ENCODE measurements at places on chromosomes 12 and 14.

DNA sequence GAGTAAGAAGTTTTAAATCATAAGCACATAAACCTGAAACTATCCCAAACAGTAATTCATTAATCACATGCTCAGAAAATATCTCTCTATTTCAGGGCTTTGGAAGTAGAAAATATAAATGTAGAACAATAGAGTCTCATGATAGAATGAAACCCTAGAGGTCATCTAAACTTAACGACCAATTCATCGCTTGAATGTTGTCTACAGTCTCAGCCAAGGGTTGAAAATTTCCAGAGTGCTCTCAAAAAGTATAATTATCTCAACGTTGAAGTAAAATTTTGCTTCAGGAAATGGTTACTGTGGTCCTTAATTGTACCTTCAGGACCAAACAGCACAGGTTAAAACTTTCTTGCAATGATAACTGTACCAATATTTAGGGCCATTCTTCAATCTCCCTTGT lies 1053.6 kb upstream of the SEL1L start:
- no peak for DNase-seq

GRCh38 chr14:101737414-101738339 lies 23.8 kb upstream of the PPP2R5C start:
- no peak for DNase-seq

- no peak for DNase-seq
These were observed 19.0 kb downstream of the TWF1 start for GRCh38 chr12:43786899-43787693.

- DNase-seq, result no peak
These were observed 18.6 kb downstream of the MYRFL start for GRCh38 chr12:69843608-69844007.

DNA sequence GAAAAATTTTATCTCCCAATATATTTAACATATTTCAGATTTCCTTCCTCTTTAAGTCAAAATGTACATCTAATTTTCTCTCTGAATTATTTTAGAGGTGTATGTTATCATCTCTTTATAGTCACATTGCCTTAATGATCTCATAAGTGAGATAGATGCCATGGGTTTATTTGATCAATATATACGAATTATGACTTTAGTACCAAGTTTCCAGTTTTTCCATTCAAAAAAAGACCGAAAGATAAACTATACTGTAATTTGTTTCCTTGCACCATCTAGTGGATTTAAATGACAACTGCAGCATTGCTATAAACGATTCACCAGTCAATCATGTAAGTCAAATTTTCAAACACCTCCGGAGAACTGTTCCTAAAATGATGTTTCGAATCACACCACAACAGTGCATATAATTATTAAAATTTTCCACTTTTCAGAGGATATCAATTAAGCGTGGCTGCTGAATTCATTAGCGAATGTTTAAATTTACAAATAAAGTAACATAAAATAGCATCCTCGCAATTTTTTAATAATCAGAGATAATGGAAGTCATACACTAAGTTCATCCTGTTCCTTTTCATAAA lies 419 bp upstream of the ATXN7L3B start:
- DNase-seq, result no peak

DNA sequence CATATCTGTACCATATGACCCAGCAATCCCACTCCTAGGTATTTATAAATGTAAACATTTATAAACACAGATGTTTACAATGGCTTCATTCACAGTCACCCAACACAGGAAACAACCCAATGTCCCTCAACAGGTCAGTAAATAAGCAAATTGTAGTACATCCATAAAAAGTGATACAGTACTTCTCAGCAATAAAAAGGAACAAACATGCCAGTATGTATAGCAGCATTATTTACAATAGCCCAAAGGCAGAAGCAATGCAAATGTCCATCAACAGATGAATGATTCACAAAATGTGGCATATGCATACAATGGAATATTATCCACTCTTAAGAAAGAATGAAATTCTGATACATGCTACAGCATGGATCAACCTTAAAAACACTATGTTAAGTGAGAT lies 27.6 kb upstream of the MAP3K9 start:
- DNase-seq, result no peak

DNA sequence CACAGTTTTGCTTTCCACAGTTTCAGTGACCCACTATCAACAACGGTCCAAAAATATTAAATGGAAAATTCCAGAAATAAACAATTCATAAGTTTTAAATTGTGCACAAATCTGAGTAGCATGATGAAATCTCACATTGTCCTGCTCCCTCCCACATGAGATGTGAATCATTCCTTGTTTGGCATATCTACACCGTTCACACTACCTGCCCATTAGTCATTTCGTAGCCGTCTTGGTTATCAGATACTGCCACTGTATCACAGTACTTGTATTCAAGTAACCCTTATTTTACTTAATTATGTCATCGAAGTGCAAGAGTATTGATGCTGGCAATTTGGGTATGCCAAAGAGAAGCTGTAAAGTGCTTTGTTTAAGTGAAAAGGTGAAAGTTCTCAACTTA lies 145.3 kb downstream of the SLC5A8 start:
- DNase-seq, result no peak

DNA sequence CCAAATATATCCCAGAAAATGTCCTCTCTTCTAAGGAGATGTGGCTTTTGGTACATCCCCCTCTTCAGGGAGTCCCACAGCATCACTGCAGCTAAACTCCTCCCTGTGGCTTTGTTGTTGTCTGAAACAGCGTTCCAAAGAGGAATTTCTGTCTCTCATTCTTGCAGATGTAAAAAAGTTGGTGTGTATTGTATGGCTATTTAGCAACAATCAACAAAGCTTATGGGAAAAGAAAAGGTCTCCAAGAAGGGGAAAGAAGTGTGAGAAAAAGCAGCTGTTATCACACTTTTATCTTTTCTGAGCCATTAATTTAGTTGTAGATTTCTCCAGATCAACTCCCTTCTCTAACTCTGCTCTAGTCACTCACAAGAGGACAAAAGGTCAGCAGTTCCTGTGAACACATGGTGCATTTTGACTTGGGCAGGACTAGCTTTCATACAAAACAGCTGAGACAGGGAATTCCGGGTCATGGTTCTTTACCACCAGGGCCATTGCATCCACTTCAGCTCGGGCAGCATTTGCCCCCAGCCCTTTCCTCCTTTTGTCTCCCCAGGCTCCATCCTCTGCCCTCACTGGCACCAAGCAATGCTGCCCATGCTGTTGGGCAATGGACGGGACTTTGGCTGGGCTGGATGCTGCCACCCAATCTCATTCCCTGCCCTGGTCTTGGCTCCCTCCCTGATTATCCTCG lies 184.7 kb downstream of the TMX1 start:
- DNase-seq, result no peak

- DNase-seq, result no peak
These were observed 339.2 kb downstream of the ACSS3 start for GRCh38 chr12:81417056-81417455.

- no peak for DNase-seq
These were observed 8.8 kb upstream of the AMHR2 start for GRCh38 chr12:53414756-53415417.

DNA sequence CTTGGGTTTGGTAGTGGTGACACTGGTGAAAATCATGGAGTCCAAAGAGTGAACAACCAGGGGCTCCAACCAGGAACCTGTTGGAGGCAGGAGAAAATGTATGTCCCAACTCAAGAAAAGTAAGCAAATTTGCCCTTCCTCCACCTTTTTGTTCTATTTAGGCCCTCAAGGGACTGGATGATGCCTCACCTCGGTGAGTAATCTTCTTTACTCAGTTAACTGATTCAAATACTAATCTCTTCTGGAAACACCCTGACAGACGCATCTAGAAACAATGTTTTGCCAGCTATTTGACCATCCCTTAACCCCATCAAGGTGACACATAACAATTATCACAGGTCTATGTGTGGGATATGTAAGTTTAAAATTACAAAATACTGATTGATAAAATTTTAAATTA lies 272.4 kb upstream of the FOXG1 start:
- no peak for DNase-seq

- DNase-seq, result no peak
These were observed 116.9 kb downstream of the DUSP6 start for GRCh38 chr12:89235189-89235993.

- DNase-seq, result no peak
These were observed 4.6 kb downstream of the FOXN4 start for GRCh38 chr12:109304485-109304884.

DNA sequence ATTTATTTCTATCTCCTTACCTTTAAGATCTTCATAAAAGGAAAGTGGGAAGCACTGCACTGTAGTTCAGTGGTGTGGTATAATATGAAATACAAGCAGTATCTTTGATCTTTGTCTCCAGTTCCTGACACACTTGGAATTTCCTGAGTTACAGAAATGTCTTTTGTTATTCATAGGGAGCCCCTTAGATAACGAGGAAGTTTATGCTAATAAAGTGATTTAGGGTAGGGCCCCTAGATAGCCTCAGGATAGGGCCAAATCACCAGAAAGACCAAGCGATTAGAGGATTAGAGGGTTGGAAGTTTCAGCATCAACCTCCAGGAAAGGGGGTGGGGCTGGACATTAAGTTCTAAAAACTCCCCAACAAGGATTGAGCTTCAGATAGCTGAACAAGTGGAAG lies 29.9 kb upstream of the DDHD1 start:
- no peak for DNase-seq

GRCh38 chr14:94867946-94868771 lies 98.2 kb upstream of the GSC start:
- DNase-seq, result no peak

DNA sequence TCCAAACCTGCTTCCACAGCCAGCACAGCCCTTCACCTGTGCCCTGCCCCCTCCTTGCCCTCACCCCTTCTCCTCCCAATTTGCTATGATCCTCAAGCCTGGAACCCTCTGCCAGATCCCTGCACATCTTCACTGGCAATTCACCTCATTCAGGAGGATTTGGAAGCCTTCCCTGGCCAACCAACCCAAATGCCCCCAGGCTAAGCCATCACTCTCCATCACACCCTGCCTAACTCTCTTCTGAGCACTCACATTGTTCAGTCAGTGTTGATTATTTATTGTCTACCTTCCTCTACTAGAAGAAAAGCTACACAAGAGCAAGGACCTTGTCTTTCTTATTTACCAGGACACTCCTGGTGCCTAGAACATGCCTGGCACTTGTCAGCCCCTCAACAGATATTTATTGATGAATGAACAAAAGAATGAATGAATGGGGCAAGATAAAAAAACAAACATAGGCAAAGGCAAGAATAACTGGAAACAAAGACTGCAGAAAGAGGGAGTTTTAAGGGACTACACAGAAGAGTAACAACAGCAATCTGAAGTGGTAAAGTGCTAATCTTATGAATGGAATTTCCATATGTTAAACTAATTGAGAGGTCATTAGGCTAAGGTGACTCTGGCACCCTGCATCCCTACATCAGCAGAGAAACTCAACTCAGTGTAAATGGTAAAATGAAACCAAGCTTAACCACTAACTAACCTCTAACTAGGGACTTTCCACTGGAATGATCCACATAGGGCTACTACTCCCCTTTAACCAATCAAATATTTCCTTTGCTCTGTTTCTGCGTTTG lies 33.4 kb downstream of the TMTC1 start:
- DNase-seq, result no peak

DNA sequence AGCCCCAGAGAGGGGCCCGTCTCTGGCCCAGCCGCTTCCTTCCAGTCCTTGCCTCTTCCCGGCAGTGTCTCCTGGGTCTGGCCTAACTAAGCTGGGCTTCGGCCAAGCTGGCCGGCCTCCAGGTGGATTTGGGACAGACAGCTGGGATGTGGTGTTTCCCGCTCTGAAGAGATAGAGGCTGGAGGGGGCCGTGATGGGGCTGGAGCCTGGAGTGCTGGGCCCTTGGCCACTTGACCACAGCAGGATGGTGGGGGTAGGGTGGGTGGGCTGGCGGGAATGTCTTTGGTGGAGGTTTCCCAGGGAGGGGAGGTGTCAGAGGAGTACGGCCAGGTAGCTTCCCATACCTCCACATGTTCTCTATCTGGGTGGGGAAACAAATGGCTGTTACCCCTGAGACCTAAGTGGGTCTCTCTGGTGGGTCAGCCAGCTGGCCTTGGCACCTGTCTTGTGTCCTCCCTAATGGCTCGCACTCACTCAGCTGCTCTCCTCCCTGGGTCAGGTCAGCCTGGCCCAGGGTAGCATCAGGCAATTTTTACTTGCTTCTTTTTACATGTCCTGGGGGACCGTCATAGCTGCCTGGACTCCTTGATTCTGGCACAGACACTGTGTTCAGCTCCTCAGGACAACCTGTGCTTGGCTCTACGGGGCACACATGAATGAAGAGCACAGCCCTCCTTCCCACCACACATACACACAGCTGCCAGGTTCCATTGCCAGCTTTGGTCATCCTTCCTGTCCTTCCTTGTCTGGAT lies 19.8 kb upstream of the PGF start:
- DNase-seq, result no peak

DNA sequence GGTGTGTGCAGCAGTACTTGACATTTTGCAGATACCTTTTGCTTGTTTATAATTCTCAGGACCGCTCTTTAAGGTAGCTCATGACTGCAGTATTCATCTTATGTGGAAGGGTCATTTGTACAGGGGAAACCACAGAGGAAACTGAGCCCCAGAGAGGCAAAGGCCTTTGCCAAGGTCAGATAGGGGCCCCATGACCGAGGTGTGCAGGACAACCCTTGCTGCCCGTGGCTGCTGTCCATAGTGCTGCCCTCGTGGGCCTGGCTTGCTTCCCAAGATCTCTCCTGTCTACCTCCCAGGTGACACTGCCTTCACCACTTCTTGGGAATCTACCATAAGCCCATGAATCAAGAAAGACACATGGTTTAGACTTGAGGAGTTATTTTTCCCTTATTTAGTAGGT lies 198.7 kb upstream of the BCL2L14 start:
- DNase-seq, result no peak

- DNase-seq, result no peak
These were observed 13.2 kb downstream of the TCL1B start for GRCh38 chr14:95699412-95699811.

- no peak for DNase-seq
These were observed 108.7 kb downstream of the PTGER2 start for GRCh38 chr14:52422650-52423356.

DNA sequence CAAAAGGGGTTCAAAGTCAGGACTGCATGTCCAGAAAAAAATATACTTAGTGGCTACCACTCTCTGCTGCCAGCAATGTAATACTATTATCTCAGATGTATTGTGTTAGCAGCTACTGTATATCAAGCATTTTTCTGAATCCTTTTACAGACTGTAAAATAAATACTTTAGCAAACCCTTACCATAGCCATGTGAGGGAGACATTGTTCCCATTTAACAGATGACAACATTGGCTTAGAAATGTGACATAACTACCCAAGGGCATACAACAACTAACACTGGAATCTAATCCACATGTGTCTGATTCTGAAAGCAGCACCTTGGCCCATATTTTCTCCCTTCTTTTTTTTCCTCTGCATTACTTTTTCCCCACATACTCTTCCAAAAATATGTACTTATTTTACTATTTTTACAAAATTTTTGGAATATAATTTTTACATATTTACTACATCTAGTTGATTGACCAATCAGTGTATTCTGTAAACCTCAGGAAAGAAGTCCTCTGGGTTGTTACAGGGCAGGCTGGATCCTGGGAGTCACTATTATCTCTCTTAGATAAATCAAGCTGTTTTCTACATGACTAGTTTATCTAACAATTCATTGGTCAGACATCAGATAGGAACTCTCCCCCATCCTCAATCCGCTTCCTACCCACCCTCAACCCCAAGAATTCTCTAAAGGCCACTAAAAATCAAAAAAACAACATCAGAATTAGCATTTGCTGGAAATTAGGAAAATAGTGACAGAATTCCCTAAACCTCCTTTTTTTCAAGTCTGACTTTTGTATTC lies 154.1 kb downstream of the BTG1 start:
- DNase-seq, result no peak

- no peak for DNase-seq
These were observed 410.5 kb downstream of the MED13L start for GRCh38 chr12:115866909-115867525.

Measured in stimulated activated CD4-positive, alpha-beta T cell treated with anti-CD3 and anti-CD28 coated beads, Interleukin-2, amount 100 ng/mL, for 48 hours (primary cell).